ENCODE measurements at places on chromosomes 2 and 18.

GRCh38 chr2:100397976-100398375 is 19.5 kb downstream of the CHST10 start:
- DNase-seq, result no peak

- no peak for DNase-seq
Measured at GRCh38 chr2:119463136-119463535, 31.5 kb downstream of the TMEM37 start.

DNA sequence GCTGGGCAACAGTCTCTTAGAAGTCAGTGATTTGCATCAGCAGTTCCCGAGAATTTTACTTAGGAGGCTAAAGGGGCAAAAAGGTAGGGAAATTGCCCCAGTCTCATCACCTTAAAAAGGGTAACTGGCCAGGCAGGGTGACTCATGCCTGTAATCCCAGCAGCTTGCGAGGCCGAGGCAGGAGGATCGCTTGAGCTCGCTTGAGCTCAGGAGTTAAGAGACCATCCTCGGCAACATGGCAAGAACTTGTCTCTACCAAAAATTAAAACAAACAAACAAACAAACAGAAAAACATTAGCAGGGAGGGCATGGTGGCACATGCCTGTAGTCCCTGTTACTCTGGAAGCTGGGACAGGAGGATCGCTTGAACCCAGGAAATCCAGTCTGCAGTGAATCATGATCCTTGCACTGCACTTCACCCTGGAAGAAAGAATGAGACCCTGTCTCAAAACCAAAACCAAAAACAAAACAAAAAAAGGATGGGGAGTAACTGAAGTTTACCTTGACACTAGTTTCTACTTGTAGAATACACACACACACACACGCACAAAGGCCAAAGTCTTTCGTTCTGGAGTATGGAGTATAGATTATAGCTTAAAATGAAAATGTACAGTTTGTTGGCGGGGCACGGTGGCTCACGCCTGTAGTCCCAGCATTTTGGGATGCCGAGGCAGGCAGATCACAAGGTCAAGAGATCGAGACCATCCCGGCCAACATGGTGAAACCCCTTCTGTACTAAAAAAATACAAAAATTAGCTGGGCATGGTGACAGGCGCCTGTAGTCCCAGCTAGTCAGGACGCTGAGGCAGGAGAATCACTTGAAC is 2.7 kb upstream of the GEMIN6 start:
- no peak for DNase-seq

- no peak for DNase-seq
Measured at GRCh38 chr2:198657512-198658121, 800.1 kb downstream of the SATB2 start.

DNA sequence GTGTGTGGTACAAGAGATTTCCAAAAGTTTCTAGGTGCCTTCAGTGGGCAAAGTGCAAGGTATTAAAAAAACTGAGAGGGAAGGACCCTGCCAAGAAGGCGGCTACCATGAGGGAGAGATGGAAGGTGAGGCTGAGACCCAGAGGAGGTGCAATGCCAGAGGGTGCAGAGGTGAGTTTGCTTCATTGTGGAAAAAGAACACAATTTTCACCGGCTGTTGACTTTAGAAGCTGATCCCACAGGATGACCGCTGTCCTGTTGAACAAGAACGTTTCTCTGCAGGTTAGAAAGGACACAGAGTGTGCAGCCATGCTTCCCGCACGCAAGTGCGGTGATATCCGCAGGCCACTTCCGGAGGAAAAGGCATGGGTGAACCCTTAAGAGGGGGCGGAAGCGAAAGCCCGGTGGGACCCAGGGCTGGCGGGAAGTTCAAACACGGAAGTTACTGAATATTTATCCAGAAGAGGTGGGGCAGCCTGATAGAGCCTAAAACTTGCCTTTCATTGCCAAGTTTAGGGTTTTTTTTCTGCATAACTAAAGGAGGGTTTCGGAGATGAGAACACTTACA is 16.6 kb downstream of the SP110 start:
- no peak for DNase-seq

DNA sequence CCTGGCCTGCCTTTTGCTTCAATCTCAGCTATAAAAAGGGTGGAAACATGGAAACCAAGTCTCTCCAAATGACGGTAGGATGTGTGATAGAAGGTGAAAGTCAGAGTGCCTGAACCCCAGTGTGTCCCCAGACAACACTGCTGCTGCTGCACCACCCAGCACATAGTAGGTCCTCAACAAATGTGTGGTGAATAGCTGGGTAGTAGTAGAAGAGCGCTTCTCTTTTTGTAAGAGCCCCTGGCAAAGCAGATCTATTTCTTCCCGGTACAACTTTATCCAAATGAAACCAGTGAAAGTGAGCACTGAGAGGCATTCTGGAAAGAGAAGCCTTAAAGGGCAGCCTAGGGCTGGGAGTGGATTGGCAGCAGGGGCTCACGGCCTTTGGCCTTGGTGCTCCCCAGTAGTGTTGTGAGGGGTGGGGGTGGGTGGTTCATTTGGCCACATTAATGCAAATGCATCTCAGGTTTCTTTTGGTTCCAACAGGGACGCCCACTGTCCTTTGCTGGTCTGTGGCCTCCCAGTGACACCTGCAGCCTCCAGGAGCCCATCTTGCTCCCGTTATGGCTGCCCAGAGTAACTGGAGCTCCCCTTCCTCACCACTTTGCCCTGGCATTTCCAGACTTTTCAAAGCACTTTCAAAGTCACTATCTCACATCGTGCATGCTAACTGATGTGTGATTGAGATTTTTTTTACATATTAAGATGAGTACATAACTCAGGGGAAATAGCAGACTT is 304.3 kb upstream of the EPAS1 start:
- DNase-seq, result no peak

- no peak for DNase-seq
Measured at GRCh38 chr2:234864506-234864905, 87.3 kb upstream of the SH3BP4 start.

GRCh38 chr18:64337673-64338072 is 188.8 kb upstream of the LINC00305 start:
- DNase-seq, result no peak

DNA sequence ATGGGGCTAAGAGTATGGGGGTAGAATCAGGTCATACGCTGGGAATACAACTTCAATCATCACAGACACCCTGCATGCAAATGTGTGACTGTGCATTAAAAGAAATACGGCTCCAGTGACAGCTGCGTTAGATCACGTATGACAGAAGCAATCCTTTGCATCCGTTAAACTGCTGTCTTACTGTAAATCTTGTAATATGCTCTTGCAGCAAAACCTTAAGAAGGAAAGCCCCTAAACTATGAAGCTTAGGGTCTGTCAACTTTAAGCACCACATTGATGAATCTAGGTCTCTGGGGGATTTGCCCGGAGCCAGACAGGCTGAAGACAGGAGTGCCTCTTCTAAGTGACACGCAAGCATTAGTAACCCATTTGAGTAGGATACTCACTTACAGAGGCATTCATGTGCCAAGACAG is 84.7 kb upstream of the EML6 start:
- no peak for DNase-seq

DNA sequence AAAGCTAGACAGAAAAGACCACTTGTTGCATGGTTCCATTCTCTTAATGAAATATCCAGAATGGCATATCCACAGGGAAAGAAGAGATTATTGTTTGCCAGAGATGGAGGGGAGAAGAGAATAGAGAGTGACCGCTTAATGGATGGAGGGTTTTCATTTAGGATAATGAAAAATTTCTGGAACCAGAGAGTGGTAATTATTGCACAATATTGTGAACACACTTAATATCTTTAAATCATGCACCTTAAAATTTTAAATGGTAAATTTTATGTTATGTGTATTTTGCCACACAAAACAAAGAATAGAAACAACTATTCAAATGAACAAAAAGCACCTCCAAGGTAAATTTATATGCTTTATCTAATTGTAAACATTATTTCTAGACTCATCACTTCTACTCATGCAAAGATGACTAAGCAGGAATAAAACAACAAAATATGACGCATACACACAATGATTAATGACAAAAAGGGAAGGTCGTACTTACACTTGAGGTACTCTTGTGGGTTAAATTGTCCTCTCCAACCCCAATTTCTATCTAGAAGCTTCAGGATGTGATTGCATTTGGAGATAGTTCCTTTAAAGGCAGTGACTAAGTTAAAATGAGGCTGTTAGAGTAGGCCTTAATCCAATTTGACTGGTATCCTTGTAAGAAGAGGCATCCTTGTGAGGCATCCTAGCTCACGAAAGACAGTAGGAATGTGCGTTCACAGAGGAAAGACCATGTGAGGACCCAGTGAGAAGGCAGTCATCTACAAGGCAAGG is 18.7 kb upstream of the DHRS9 start:
- no peak for DNase-seq

- no peak for DNase-seq
Measured at GRCh38 chr2:26438526-26438925, 36.8 kb downstream of the DRC1 start.

DNA sequence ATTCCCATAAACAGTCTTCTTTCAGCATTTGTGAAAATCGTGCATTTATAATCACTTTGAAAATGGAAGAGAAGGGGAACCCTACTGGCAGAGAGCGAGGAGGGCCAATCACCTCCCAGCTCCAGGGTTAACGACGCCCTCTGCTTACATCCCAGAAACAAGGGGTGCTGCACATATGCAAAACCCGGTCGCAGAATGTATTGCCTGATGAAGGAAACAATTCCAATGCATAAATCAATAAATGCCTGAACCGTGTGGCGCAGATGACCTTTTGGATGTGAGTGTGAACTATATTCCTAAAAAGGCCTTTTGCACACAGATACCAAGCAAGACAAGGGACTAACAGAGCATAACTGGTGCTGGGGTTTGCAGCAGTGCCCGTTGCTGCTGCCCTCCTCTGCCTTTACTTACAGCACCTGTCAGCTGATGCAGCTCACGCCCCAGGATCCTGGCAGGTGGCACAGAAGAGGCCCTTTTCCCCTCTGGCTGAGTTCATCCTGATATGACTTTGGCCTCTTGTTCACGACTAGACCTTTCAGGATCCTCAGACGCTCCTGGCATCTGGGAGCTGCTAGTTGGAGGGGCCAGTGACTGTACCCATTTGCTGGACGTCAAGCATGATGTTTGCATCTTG is 67.8 kb downstream of the MYT1L start:
- no peak for DNase-seq

- peak; percentile 4 for DNase-seq
Measured at GRCh38 chr2:173149491-173149890, 73.8 kb downstream of the MAP3K20 start.

- no peak for DNase-seq
Measured at GRCh38 chr2:145283131-145283530, 763.2 kb upstream of the ZEB2 start.

DNA sequence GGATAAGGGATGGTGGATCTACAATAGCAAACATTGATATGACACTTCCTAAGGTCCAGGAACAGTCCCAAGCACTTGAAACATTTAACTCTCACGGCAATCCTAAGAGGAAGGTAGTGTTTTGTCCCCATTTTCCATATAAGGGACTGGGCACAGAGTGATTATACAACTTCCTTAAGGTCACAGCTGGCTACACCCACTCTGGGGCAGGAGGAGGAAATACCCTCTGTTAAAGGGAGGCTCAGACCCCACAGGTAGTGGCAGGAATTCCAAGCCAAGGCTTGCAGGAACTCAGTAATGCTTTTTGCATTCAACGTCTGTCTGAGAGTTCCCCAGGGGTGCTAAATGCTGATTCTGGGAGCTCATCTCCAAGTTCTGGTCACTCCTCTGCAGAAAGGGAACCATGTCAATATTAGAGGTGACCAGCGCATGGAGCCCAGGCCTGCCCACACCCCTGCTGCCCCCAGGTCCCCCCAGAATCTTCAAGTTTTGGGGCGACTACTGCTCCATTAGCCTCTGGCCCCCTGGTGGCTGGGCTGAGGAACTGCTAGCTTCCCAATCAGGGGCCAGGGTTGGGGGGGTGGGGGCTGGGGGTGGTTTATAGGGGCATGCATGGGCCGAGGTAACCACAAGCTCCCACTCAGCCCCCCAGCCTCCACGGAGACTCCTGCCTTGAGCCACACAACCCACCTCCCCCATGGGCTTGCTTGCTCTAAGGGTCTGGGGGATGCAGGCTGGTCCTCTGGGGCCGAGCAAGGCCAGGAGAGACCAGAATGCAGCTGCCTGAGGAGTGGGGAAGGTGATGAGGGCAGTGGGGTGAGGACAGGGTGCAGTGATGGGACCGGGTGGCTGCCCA is 11.1 kb downstream of the OBSL1 start:
- no peak for DNase-seq

GRCh38 chr18:68178921-68179320 is 536.0 kb downstream of the TMX3 start:
- no peak for DNase-seq

- DNase-seq, result peak; percentile 53
Measured at GRCh38 chr2:157261199-157261782, 3.8 kb downstream of the GALNT5 start.

DNA sequence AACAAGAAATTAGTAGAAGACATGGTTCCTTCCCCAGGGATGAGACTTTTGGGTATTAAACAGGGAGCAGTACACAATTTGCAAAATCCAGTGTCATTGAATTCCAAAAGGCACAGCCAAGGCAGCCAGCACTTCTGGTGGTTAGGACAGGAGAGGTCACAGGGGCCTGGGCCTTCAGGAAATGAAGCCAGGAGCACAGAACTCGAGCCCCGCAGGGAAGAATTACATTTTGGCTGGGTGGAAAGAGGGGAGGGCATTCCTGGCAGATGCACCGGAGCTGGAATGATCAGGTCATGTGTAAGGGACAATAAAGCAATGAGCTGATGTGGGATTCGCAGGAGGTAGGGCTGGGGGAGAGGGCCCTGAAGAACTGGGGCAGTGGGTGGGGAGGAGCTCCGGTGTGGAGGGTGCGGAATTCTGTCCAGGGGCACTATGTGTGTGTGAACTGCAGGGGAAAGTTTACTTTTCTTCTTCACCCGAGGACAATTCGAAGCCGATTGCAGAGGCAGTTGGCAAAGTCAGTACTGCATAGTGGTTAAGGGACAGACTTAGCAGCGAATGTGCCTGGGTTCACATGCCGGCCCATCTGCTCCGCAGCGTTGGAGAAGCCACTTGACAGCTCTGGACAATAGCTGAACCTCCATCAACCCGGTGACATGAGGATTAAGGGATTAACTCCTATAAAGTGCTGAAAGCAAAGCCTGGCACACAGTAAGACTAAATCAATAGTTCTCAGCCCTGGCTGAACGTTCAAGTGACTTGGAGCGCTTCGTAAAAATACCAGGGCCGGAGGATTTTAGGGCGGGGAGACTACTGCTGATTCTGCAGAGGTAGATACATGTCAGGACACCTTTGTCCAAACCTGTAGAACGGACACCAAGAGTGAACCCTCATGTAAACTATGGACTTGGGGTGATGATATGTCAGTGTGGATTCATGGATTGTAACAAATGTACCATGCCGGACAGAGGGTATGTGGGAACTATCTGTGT is 36.4 kb downstream of the ALPK2 start:
- no peak for DNase-seq

GRCh38 chr2:30421026-30421603 is 25.9 kb upstream of the LCLAT1 start:
- DNase-seq, result no peak

GRCh38 chr2:207238831-207239701 is 73.3 kb upstream of the KLF7 start:
- peak; percentile 17 for DNase-seq

- DNase-seq, result no peak
Measured at GRCh38 chr2:238963161-238963970, 115.5 kb downstream of the TWIST2 start.
